ENCODE measurements at places on chromosomes 2 and 18.

GRCh38 chr2:222000326-222000725 is 298.5 kb downstream of the PAX3 start:
- ATAC-seq, result no peak

GRCh38 chr2:1502891-1503304 is 89.6 kb downstream of the TPO start:
- no peak for ATAC-seq

GRCh38 chr18:46110406-46110805 is 6.2 kb downstream of the HAUS1 start:
- no peak for ATAC-seq

DNA sequence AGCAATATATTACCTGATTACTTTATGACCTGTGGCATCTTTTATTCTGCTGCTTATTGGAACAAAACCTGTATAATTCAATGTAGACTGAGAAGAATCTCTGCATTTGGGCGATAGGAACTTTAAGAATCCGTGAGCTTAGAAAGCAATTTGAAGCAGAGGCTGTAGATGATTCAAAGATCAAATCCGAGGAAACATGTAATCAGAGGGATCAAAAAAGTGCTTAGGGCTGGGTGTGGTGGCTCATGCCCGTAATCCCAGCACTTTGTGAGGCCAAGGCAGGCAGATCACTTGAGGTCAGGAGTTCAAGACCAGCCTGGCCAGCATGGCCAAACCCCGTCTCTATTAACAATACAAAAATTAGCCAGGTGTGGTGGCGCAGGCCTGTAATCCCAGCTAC is 198.4 kb downstream of the MTX2 start:
- no peak for ATAC-seq

GRCh38 chr2:146544701-146545100 is 1300.1 kb upstream of the ACVR2A start:
- no peak for ATAC-seq

- no peak for ATAC-seq
Measured at GRCh38 chr2:78070693-78071092, 548.5 kb upstream of the LRRTM4 start.

DNA sequence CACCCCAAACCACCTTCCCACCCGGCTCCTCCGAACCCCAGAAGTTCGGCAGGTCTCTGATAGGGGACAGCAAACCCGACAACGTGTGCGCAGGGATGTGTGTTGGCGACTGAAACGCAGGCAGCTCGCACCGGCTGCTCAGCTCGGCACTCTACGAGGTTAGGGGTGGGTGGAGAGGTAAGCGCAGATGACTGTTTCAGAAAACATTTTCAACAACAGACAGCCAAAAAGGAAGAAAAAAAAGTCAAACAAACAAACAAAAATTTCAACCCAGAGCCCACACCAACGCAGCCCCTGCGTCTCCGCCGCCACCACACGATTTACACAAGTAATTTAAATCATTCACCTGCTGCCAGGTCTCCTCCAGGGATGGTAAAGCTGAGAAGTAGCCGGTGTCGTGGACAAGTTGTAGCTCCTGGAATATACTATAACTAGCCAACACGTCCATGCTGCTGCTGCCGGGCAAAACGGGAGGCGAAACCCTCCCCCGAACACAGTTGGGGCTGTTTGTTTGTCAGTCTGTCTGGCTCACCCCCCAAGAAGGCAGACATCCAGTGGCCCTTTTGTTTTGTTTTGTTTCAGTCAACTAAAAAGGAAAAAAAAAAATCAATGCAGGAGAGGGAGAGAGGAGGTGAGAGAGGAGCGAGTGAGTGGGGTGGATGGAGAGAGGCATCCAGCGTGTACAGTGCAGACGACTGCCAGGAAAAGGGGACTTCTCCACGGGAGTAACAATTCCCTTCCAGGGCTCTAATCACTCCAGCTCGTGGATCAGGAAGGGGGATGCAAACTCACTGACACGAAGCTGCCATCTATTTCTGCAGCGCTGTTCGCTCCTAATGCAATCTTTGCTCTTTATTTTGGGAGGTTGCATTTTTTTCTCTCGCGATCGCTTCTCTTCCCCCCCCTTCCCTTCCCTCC is at the start of gene KLF7:
KLF7 (minus strand) TSS at position 828 of the 918 bp plus-strand sequence; CDS start at position 448, 380 bp downstream.
- ATAC-seq, result no peak

DNA sequence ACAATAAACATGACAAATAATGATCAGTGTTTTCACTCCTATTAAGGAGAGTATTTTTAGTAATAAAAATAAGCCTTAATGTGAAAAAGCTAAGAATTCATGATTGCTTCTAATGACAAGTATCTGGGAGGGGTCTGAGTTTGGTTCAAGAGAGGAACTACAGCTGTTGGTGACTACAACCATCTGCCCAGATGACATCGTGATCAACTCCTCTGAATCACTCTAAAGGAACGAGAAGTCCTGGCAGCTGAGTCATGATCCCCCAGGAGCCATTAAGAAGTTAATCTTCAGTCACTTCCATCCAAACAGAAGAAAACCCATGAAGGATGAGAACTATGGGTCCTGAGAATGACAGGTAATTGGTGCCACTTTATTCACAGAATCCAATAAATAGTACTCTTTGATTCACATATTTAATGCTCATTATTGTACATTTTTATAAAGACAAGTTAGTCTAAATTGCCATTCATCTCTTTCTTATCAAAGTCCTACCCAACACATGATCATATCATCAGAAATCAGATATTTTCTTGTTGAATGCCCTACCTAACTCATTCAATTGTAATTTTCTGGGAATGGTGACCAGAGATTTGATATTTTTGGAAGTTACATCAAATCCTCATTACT is 6.8 kb downstream of the TFPI start:
- no peak for ATAC-seq

GRCh38 chr18:3612315-3612714 is 162.3 kb downstream of the TGIF1 start:
- no peak for ATAC-seq

GRCh38 chr2:36881816-36882215 is 84.5 kb downstream of the STRN start:
- no peak for ATAC-seq

DNA sequence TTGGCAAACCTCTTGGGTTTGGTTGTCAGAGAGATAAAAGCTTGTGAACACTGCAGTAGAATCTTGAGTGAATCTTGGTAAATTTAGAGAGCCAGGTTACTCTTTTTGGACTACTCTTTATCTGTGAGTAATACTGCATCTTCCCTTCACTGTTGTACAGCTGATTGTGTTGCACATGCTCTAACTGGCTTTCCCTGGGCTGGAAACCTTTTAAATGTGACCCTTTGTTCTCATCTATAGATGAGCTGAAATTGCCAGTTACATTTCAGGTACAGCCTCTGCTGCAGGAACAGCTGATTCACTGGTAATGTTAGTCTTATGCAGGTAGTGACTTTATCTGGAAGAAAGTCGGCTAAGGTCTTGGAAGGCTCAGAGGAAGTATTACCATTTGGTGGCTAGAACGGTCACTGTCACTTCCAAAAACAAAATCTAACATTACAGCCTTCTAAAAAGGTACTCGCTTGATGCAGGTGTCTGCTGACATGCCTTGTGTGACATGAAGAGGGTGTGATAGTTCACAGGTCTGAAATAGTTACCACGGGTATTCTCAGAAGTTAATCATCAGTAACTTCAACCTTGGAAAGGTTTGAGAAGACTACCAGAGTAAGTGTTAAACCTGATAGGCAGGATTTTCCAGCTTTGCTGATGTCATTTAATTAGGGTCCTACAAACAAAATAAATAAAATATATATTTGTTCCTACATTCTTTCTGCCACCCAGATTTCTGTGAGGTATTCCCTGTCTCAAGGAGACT is 851.1 kb downstream of the SLC4A3 start:
- ATAC-seq, result no peak

- ATAC-seq, result peak; percentile 64
Measured at GRCh38 chr18:50696929-50697328, 122.9 kb downstream of the MRO start.

DNA sequence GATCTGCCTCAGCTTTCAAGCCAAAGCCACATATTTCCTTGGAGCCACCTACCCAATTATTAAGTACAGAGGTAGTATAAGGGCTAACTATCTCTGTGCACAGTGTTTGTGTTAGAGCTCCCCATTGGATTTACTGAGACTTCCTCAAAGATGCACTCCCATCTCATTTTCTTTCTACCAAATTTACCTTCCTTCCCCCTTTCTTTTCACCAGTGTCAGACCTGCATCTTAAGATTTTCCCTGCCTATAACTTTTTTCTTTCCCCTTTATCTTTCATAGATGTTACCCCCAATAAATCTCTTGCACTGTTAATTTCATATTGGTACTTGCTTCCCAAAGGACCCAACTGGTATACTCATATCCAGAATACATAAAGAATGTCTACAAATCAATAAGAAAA is 5.9 kb upstream of the REL start:
- no peak for ATAC-seq

DNA sequence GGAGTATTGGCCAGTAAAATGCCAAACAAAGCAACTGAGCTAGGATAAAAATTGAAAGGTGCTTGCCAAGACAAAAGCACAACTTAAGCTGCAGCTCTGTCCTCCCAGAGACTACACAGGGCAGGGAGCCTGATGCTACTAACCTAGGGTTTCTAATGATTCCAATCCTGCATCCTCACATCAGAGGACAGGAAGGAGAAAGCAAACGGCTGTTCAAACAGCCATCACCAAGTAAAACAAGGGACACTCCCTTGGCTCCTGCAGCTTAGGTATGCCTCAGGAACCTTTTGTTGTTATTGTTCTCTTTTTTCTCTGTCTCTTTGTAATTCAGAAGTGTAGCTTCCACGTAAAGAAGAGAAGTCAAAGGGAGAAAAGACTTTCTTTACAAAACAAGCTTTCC is 99.5 kb downstream of the TCF4 start:
- no peak for ATAC-seq

DNA sequence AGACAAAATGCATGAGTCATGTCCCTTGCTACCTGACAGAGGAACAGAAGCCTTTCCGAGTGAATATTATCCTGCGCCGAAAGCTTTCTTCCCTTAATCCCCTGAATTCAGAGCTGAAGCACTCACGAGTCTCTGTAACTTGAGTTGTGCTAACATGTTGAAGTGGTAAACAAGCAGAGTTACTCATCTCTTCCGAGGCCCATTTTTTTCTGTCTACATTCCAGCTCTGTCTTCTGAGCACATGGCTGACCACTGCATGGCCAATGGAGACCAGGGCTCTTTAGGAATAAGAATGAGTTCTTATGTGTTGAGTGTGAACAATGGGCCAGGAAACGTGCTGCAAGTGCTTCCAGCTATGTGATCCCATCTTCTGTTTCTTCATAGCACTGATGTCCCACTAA is 73.1 kb upstream of the PID1 start:
- ATAC-seq, result no peak

GRCh38 chr2:3113122-3113521 is 264.5 kb downstream of the EIPR1 start:
- no peak for ATAC-seq

- ATAC-seq, result no peak
Measured at GRCh38 chr2:27798948-27799645, 27.6 kb downstream of the MRPL33 start.

- ATAC-seq, result no peak
Measured at GRCh38 chr2:168816369-168816768, 13.9 kb downstream of the NOSTRIN start.

GRCh38 chr2:154452906-154453493 is 245.5 kb upstream of the KCNJ3 start:
- ATAC-seq, result no peak

DNA sequence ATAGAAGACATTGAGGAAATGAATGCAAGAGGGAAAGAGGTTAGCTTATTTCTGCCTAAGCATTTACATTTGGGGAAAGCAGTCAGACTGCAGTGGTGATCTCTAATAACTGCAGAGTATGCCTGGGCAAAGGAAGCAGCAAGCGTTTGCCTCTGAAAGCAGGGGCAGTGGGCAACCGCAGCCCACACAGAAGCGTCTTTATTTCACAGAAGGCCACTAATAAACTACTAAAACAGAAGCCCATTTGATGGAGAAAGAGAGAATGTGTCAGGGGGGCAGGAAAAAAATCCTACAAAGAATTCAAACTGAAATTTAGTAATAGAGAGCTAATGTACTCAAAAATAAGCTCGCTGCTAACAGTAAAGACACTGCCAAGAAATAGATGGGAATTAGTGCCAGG is 53.1 kb downstream of the LRRTM4 start:
- ATAC-seq, result no peak

DNA sequence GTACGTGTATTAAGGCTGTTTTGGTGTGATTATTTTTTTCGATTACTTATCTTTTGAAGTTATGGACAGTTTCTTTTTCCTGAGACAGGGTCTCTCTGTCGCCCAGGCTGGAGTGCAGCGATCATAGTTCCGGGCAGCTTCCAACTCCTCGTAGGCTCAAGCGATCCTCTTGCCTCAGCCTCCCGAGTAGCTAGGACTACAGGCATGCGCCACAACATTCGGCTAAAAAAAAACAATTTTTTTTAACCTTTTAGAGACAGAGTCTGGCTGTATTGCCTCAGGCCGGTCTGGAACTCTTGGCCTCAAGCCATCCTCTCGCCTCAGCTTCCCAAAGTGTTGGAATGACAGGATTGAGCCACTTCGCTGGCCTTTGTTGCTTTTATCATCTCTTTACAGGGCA is 945 bp downstream of the HAT1 start:
- no peak for ATAC-seq

DNA sequence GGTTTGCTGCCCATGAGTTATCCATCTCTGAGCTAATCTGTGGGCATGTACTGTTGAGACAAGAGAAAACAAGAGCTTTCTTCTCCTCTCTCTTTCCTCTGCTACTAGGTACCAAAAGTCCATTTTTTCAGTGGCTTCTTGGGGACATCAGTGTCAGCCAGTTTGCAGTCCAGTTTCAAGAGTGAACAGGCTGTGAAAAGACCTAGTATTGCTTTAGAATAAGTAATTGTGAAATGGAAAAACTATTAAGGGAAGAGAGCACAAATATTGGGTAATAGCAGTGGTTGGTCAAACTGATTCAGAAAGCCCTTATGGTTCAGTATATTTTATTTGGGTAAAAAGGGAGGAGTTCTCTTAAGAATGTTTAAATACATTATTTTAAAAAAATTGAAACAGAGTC is 33.0 kb upstream of the MEP1B start:
- no peak for ATAC-seq

- no peak for ATAC-seq
Measured at GRCh38 chr18:23126376-23127056, 8.8 kb upstream of the CABLES1 start.

DNA sequence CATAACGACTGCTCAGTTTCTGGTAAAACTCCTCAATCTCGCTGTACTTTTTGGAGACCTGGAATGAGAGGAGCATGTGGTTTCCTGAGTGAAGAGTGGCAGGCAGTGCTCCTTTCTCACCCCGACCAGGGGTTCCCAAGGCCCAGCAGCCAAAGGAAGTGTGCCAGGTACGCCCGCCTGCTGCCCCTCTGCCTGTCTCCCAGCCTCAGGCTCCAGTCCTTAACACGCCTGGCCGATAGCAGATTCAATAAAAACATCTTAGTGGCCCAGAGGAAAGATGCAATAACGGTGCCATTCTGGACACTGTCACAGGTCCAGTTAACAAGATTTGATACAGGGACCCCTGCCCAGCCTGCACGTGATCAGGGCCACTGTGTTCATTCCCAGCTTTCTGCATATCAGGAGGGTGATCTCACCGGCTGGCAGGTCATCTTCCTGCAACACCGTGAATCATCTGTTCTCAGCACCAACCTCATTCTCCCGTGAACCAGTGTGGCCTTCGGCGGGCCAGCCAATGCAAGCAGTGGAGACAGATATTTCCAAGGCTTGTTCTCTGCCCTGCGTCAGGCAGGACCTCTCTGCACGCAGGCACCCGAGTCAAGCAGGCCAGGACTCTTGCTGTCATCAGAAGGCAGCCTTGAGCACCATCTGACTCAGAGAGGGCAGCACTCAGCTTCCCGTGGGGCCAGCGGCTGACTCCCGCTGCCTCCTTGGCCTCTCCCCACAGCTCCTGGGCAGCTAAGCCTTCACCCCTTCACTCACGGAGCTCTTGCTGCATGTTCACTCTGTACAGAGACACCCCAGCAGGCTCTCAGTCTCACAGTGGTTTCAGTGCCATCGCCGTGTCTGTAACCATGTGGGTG is 9.5 kb downstream of the HS1BP3 start:
- no peak for ATAC-seq

All from stimulated activated memory B cell treated with anti-CD40 and anti-IgM and Interleukin-4, amounts not matched to agents 10 μg/mL and 1 μg/mL and 100 μg/mL, for 72 hours (primary cell).